CD4-positive, alpha-beta T cell treated with Interferon alpha-2 for 1 hour (primary cell): ENCODE measurements at places on chromosomes 16 and 17.

GRCh38 chr16:55810451-55810961 lies 22.4 kb downstream of the CES1 start:
- DNase-seq, result no peak

DNA sequence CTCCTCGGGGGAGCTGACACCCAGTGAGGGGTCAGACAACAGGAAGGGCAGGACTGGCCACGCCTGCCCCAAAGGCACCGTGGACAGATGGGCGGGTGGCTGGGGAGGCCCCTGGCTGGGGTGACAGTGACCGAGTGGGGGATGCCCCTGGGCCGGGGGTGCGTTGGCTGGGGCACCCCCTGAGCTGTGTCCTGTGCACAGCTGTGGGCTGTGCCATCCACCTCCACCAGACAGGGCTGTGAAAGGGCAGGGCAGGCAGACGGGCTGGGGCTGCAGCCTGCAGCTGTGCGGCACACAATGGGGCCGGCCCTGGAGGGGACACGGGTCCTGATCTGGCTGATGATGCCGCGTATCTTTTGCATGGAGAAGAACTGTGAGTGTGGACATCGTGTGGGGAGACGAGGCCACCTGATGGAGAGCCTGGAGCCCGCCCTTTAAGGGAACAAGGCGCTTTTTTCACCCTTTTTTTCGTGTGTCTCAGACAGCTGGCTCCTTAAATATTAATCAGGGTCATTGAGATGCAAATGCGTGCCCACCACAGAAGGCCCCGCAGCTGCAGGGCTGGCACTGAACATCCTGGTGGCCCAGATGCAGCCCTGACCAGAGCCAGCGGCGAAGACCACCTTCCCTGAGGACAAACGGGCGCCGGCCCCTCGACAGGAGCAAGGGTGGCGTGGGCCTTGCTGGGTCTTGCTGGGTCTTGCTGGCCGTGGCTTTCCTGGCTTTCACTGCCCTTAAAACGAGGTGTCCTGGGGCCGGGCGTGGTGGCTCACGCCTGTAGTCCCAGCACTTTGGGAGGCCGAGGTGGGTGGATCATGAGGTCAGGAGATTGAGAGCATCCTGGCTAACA lies 42.4 kb upstream of the GNG13 start:
- DNase-seq, result no peak

- DNase-seq, result no peak
These were observed 12.2 kb upstream of the TERF2 start for GRCh38 chr16:69397821-69398521.

DNA sequence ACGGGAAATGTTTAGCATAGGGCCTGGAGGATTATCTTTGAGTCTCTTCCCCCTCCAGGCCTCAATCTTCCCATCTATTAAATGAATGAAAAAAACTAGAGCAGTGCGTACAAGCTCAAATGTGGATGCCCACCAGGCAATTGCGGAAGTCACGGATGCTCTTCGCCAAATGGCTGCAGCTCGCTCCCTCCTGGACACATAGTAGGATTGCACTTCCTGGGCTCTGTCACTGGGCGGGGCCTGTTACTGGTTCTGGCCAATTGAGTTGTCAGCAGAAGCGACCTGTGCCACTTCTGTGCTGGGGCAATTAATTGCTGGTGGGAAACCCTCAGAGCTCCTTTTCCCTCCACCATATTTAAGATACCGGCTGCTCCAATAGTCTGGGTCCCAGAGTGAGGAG lies 168.2 kb upstream of the IRX6 start:
- no peak for DNase-seq

GRCh38 chr17:42138749-42139492 lies 15.9 kb downstream of the RAB5C start:
- no peak for DNase-seq

GRCh38 chr16:1108299-1109252 lies 12.5 kb upstream of the C1QTNF8 start:
- DNase-seq, result no peak

DNA sequence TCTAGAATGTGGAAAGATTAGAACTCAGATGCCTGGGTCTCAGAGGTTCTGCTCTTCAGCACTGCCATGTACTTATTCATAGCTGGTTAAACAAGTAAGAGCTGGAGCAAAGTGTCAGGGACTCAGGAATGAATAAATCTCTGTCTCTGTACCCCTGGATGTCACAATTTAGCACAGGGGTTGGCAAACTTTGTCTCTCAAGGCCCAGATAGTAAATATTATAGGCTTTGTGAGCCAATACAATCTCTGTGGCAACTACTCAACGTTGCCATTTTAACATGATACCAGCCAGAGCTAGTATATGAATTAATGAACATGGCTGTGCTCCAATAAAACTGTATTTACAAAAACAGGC lies 220.3 kb upstream of the MON1B start:
- no peak for DNase-seq

- DNase-seq, result peak; percentile 33
These were observed 592 bp downstream of the ALDOA start for GRCh38 chr16:30065943-30066760.

DNA sequence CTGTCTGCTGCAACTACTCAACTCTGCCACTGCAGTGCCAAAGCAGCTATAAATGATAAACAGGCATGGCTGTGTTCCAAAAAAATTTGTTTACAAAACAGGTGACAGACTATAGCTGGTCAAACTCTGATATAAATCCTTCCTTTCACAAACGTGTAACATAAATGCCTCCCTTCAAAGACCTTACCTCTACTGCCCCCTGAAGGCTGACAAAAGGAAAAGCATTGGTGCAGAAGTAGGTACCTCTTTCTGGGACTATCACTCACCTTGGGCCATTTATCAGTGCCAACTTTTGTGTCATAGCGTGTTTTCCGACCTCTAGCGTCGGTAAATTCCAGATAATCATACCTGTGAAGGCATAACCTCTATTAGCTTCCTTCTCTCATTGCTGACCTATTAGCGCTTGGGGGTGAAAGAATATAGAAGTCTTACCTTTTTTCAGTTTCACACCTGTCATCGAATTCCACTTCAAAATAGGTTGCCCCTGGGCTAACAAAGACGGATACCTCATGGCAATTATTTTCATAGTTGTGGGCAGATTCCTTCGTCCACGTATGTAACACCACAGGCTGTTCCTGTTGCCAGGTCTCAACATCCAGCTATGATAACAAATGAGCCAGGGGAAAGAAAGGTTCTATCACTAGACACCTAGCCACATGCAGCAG lies 67.9 kb downstream of the ZZEF1 start:
- DNase-seq, result peak; percentile 63

GRCh38 chr16:85151079-85151602 lies 38.9 kb upstream of the CIBAR2 start:
- DNase-seq, result no peak

GRCh38 chr17:36591434-36592315 lies at the start of gene DHRS11:
DHRS11 (plus strand) TSS chr17:36591879; CDS start chr17:36592010, 131 bp downstream.
- DNase-seq, result peak; percentile 60

- peak; percentile 42 for DNase-seq
These were observed 20.6 kb upstream of the PRKAR1A start for GRCh38 chr17:68491381-68492231.

GRCh38 chr17:42039794-42040763 lies 10.3 kb downstream of the C17orf113 start:
- no peak for DNase-seq

GRCh38 chr16:63960321-63960720 lies 1161.5 kb downstream of the CDH11 start:
- no peak for DNase-seq
